GM04503 (cell line): ENCODE measurements at places on chromosomes 7 and 10.

DNA sequence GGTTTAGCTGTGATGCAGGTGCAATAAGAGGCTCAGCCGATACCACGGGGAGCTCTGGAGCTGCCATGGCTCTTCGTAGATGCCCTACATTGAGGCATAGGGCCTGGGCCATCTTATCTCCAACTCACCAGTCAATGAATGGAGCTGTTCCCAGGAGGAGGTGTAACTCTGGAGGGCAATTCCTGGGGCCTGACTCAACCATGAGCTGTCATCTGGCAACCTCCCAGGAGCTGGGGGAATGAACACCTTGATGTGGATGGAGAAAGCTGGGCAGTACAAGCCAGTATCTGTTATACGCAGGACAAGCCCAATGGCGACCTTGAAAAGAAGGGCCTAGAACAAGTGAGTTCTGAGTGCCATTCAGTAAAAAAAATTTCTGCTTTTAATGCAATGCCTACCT is 224.0 kb upstream of the PLXDC2 start:
- no peak for DNase-seq

GRCh38 chr7:159040146-159040545 is 104.5 kb downstream of the VIPR2 start:
- DNase-seq, result no peak

- DNase-seq, result no peak
Observed at GRCh38 chr7:68087401-68087800, 1090.8 kb downstream of the TYW1 start.

- DNase-seq, result no peak
Observed at GRCh38 chr10:8189458-8189857, 135.0 kb downstream of the GATA3 start.

DNA sequence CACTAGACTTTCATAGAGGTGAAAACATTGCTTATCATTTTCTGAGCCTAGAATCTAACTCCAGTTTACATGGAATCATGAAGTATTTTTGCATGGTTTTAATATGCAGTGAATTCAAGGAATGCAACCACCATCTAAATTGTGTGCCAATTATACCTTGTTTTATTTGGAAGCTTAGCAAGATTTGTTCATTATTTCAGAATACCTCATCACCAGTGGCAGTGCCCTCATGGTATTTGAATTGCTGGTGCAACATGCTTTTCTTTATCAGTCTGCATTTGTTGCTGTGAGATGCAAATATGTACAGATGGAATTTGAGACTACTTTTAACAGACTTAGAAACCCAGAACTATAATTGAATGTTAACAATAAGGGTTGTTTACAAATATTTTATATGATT is 18.7 kb upstream of the ZNF800 start:
- no peak for DNase-seq

DNA sequence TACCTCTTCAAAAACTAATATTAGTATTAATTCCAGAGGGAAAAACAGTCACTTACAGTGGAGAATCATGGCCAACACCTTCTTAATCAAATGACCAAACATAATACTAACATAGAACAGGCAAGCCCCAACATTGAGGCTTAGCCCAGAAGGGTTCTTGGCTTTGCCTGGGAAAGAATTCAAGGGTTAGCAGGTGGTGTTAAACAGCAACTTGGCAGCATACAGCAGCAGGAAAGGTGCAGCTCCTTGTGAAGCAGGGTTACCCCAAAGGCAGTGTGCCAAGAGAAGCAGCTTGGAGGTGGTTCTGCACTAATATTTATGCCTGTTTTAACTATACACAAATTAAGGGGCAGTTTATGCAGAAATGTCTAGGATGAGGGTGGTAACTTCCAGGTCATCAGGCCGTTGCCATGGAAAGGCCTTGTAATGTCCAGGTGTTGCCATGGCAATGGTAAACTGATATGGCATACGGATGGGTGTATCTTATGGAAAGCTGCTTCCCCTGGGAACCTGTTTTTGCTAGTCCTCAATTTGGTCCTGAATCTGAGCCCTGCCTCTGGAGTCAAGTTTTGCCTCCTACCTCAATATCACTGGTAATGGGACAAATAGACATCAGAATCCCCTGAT is 27.2 kb upstream of the BEND7 start:
- no peak for DNase-seq

- no peak for DNase-seq
Observed at GRCh38 chr10:132609211-132609610, 71.6 kb downstream of the INPP5A start.

- DNase-seq, result no peak
Observed at GRCh38 chr10:11515596-11516430, 95.6 kb downstream of the USP6NL start.

DNA sequence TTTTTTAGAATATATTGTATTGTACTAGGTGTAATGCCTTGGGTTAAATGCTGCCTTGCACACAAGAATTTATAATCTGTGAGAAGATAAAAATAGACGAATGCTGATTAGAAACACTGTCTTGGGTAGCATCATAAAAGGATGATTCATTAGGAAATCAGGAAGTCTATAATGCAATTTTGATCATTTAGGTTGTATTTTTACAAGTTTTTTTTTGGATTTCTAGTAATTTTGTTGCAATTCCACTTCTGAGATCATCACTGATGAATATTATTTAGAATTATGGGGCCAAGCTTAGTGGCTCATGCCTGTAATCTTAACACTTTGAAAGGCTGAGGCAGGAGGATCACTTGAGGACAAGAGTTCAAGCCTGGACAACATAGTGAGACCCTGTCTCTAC is 29.6 kb downstream of the WBP1L start:
- DNase-seq, result no peak

GRCh38 chr10:90403211-90404000 is 454.4 kb downstream of the HTR7 start:
- no peak for DNase-seq

- no peak for DNase-seq
Observed at GRCh38 chr10:128302808-128303207, 176.6 kb upstream of the MKI67 start.

GRCh38 chr10:33391611-33392465 is 57.4 kb upstream of the NRP1 start:
- no peak for DNase-seq

- DNase-seq, result no peak
Observed at GRCh38 chr7:48438206-48438605, 266.9 kb downstream of the ABCA13 start.

DNA sequence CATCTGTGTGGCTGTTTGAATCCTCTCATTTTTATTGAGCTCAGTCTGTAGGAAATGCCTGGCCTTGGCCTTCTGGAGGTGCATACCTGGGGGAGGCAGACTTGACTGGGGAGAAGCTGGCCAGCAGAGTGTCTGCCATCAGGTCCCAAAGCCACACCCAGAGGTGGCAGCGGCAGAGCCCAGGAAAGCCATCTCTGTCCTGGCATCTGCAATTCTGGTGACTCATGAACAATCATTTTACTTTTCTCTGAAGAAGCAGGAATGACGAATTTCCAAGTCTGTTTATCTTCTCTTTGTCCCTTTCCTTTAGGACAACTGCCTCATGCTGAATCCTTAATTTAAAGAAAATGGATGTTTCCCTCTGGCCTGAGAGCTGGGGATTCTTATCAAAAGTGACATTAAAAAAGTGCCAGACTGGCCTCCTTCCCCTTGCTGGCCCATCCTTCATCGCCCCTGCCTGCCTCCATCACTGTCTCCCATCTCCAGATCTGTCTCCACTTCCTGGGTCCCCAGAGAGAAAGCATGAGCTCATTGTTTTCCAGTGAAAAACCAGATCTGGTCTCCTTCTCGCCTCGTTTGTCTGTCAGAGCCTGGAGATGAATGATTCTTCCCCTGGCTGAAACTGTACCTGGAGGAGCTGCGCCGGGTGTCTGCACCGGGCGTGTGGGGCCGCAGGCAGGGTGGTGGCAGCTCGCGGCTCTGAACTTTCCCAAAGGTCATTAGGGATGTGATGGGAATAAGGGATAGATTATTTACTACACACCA is 124.5 kb downstream of the TMEM178B start:
- DNase-seq, result no peak

GRCh38 chr7:107309296-107309695 is 140.5 kb downstream of the HBP1 start:
- no peak for DNase-seq

- DNase-seq, result no peak
Observed at GRCh38 chr10:52391927-52392602, 78.0 kb downstream of the DKK1 start.

DNA sequence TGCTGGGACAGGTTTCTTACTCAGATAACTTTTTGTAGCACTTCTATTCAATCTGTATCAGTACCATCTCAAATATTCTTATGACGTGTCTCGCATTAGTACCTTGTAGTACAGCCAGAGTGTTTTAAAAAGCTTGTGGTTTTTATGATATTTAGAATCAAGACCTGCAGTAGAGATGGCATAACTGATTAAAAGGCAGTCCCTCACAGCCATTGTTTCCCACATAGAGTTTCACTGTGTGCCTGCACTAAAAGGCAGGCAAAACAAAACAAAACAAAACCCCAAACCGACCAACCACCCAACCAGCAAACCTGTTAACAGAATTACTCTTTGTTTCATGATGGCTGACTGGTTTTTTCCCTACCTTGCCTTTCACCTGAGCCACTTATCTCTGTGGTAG is 221.3 kb upstream of the DGKB start:
- DNase-seq, result no peak

GRCh38 chr10:118523775-118524174 is 71.7 kb downstream of the PRLHR start:
- DNase-seq, result no peak

GRCh38 chr7:1729773-1730172 is 59.7 kb downstream of the ELFN1 start:
- DNase-seq, result no peak

DNA sequence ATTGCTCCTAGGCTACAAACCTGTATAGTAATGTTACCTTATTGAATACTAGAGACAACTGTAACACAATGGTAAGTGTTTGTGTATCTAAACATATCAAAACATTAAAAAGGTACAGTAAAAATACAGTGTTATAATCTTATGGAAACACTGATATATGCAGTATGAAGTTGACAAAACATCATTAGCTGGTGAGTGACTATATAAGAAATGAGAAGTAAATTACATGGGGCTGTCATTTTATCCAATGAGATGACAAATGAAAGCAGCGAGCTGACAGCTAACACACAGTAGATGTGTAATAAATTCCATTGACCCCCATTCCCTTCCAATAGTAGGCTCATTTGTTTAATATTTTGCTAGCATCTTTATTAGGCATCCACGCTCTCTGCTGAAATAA is 198.1 kb upstream of the GHITM start:
- no peak for DNase-seq

GRCh38 chr10:133544506-133544905 is 17.3 kb downstream of the CYP2E1 start:
- DNase-seq, result no peak

DNA sequence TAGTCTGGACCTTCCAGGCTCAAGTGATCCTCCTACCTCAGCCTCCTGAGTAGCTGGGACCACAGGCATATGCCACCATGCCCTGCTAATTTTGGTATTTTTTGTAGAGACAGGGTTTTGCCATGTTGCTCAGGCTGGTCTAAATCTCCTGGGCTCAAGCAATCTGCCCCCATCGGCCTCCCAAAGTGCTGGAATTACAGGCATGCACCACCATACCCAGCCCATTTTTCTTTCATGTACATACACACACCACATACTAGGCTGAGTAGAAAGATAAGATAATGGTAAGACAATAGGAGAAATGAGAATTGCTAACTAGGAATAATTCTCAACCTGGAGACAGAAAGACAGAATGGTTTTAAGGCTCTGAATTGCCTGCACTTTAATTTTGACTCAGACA is 83.8 kb downstream of the CPEB3 start:
- no peak for DNase-seq

GRCh38 chr7:145850636-145851035 is 266.0 kb upstream of the CNTNAP2 start:
- DNase-seq, result no peak

DNA sequence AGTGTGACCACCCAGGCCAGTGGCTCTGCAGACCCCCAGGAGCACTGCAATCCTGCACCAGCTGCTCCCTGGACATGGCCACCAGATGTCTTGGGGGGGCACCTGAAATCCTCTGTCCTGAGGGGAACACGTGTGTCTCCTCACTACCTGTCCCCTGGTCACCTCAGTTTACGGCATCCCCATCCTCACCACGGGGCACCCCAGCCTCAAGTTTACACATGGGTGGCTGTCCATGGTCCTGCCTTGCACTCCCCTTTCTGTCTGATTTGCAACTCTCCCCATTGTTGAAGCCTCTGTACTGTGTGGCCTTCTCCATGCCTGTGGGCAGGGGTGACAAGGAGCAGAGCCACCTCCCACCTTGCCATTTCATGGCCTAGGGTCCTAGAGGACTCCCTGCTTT is 67.2 kb downstream of the RAMP3 start:
- no peak for DNase-seq

- no peak for DNase-seq
Observed at GRCh38 chr7:64581926-64582894, 19.3 kb upstream of the ZNF680 start.

DNA sequence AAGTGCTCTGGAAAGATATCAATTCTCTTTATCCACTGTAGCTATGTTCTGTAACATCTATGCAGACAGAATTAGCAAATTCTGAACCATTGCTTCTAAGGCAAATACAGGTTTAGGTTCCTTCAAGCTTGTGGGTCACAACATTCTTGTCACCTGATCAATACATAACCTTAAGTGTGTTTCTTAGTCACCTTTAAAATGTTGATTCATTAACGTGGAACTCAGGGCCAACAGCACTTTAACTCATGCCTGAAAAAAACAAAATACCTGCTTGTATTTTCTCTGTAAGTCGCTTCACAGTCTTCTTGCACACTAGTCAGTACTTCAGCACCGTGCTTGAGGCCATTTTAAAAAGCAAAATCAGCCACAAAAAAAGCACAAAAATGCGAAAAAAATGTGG is 35.2 kb upstream of the TRIL start:
- no peak for DNase-seq

DNA sequence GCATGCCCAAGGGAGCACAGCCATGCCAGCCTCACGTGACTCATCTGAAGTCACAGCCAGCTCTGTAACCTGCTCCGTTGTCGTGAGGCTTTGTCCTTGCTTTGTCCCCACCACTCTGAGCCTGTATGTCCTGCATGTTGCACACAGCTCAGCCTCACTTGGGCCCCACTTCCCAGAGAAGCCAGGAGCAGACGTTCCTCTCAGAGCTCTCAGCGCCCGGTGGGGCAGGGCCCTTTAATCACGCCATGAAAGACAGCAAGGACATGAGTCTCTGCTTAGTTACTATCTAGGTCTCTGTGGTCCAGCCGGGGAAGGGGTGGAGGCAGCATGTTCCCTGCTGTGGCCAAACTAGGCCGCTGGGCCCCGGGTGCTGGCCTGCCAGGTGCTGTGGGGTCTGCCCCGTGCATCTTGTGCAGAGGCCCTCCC is 127.4 kb upstream of the FAM20C start:
- no peak for DNase-seq

DNA sequence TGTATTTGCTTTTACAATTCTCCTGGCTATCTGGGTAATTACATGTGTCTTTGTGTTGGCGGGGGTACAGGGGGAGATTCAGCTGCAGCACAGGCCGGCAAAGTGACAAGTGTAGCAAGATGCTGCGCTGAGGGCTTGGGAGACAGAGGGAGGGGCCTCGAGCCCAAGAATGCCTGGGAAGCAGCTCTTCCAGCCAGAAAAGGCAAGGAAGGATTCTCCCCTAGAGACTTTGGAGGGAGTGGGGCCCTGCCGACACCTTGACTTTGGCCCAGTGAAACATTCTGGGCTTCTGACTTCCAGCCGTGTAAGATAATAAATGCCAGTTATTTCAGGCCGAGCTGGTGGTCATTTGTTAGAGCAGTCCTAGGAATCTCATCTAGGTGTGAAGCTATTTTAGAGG is 7.2 kb upstream of the REPIN1 start:
- no peak for DNase-seq
